Right ventricle myocardium inferior (tissue), 1 donor: ENCODE measurements at places on chromosomes 7 and 10.

GRCh38 chr7:133535308-133535707 lies 282.4 kb downstream of the EXOC4 start:
- DNase-seq: no peak

- DNase-seq: no peak
These were observed 67.0 kb downstream of the GSDME start for GRCh38 chr7:24690251-24690650.

GRCh38 chr10:26977635-26978034 lies 116.9 kb upstream of the ABI1 start:
- no peak for DNase-seq

- no peak for DNase-seq
These were observed 62.0 kb downstream of the BBS9 start for GRCh38 chr7:33191340-33191739.

DNA sequence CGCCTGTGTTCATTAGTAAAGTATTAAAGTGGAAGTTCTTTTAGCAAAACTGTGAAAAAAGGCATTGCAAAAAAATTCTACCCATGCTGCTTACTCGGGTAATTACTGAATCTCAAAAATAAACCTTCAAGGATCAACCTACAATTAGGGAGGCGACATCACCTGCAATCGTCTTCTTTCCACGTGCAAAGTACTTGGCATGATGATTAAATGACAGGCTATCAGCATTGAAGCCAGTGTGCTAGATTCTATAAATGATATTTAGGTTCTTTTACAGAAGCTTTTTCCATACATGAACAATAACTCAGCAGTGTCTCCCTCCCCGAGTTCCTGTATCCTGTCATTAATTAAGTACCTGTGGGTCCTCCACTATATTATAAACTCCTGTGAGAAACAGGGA lies 105.8 kb downstream of the SFMBT2 start:
- DNase-seq: no peak

DNA sequence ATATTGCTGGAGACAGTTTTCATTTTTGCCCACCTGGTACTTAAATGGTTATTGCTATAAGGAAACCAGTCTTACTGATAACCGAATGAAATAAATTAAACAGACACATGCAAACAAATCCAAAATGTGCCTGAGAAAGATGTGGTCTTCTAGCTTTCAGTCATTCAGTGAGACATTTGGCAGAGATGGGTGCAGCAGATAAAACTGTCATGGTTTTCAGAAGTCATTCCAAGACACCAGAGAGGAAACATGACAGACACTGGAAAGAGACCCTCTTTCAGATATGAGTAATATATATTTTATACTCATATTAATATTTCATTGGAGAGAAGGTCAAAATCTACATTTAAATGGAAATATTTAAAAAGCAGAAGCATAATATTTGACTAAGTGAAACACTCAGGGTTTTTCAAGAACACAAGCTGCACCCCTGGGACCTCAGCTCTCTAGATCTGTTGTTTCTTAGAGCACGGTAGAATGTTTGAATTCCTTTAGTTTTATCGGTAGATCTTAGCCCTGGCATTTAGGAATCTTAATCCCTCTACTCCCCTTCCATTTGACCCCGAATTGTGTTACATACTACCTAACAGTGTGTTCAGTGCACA lies 246.1 kb downstream of the AUTS2 start:
- DNase-seq: no peak

- no peak for DNase-seq
These were observed 251.7 kb downstream of the SNX10 start for GRCh38 chr7:26543340-26543739.

DNA sequence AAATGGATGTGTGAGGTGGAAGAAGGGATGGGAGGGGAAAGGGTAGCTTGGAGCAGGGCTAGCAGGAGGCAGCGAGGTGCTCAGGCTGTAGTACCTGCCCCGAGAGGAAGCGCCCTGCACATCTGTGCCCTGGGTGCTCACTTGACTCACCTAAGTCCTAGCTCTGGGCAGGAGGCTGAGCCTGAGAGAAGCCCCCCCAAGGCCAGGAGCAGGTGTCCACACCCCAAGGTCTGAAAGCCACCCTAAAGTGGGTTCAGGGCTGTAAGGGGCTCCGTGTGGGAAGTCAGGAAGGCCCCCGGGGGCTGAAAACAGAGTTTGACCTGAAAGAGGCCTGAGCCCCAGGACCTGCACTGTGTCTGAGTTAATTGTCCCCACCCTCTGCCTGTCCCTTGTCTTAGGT lies 95.8 kb upstream of the PODXL start:
- peak; percentile 40 for DNase-seq

- DNase-seq: peak; percentile 64
These were observed 35.7 kb downstream of the ZCCHC24 start for GRCh38 chr10:79409726-79410085.

DNA sequence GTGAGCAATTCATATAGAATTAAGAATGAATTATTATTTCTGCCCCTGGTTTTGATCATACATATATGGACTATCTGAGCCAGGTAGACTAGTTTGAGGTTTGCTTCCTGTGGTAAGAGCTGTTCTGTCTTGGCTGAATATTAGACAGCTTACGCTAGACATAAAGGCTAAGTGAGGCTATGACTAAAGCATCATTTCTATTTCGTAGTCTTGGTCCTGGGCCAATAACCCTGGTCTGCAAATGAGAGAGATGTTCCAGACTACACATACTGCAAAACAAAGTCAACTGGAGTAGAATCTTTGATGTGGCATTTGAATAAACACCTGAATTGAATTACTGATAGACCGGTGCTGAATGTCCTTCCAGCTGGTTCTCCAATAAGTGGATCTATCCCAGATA lies 40.8 kb upstream of the CACNB2 start:
- DNase-seq: no peak

DNA sequence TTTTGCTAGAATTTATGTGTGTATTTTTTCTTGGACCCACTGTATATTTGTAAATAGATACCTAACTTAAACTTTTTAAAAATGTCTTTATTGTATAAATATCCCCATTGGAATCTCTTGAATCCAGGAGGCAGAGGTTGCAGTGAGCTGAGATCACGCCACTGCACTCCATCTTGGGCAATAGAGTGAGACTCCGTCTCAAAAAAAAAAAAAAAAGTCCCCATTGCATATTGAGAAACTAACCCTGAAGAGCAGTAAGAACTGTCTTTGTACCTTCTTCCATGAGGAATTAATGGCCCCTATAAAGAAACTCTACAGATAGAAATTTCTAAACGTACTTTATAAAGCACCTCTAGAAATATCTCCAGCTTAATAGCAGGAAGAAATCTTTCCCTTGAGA lies 504.0 kb downstream of the SORCS1 start:
- DNase-seq: no peak

- no peak for DNase-seq
These were observed 25.5 kb downstream of the LDB3 start for GRCh38 chr10:86693721-86694369.
